ENCODE measurements at places on chromosomes 4 and X. TPM values are rescaled to one million over a fixed set of nuclear protein-coding genes. Genes with fewer than 3 reads are reported as not detected.

DNA sequence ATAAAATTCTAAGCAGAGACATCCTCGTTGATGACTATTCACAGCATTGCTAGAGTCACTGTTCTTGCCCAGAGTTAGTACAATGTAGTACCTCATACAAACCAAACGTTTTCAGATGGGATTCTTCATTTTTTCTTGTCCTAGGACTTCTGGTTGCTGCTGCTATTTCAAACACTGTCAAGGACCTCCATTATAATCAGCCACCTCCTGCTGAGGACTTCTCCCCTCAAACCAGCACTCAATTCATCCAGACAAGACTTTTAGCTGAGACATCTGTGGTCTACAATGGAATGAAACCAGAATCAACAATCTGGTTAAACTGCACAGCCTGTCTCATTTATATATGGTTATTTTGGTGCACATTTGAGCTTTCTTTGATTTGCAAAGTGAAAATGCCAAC lies 1008.8 kb downstream of the STPG2 start:
- no peak overlapping the region for H3K4me3 ChIP-seq
- no peak for DNase-seq
- peaks cover 27% of the 10 kb centered on the region for H3K36me3 ChIP-seq

The HSFX2 gene
- not detected for total RNA-seq

- no peak overlapping the region for H3K4me3 ChIP-seq
- H3K36me3 ChIP-seq, result peaks cover 3% of the 10 kb centered on the region
- no peaks in the 10 kb centered on the region for H3K4me1 ChIP-seq
- no peak overlapping the region for H3K27ac ChIP-seq
- no peaks in the 10 kb centered on the region for H3K27me3 ChIP-seq
Observed at GRCh38 chr4:166538491-166539005, 665.5 kb downstream of the TLL1 start.

DNA sequence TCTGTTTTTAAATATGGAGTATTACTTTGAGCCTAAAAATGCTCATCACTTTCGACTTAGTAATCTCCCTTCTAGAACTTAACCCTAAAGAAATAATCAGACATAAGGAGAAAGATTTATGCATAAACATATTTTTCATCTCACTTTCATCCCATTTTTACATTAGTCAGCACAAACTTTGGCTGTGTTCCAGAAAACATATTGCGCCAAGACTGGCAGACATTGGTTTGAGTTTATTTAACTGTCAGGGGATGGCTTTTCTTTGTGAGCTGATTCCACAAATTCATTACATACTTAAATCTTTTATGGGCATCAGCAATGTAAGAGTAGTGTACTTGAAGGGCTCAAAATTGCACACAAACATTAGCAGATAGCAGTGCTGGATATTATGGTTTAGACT lies 23.7 kb downstream of the MAOA start:
- no peak overlapping the region for H3K4me3 ChIP-seq
- H3K4me1 ChIP-seq, result no peaks in the 10 kb centered on the region
- H3K27me3 ChIP-seq, result no peaks in the 10 kb centered on the region
- DNase-seq, result no peak

The MGARP gene
- 4.3 TPM for total RNA-seq

The BMPR1B gene
- total RNA-seq, result 0.72 TPM

DNA sequence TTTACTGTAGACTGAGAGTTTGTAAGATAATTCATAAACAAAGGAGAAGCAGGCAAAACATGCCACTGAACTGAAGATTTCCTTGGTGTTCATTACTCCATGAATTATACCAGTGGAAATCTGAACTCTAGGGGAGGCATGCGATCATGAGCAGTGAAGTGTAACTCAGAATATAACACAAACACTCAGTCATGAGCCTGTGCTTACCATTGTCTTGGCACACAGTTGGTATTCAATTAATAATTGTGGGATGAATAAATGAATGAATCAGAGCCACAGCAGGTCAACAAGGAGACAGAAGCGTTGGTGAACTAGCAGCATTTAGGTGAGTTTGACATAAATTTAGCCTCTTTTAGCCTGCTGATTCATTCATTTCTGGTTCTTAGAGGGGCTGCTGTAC lies 263.5 kb upstream of the DKK2 start:
- H3K36me3 ChIP-seq, result peaks cover 8% of the 10 kb centered on the region
- H3K4me1 ChIP-seq, result no peaks in the 10 kb centered on the region
- no peak overlapping the region for H3K4me3 ChIP-seq

The ABCD1 gene
- 10.2 TPM for total RNA-seq

DNA sequence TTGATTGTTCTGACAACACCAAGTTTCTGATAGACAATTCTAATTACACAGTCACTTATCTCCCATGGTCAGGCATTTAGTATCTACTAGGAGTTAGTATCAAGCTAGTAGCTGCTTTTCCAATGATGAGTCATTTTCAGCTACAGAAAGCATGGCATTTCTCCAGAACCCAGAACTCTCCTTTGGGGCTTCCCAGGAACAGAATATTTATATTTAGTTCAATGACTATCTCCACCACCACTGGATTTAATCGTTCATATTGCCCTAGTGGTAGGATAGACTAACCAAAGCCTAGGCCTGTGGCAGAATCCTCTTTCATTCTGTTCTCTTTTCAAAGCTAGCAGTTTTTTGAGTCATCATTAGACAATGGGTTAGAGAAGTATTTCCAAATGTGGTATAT lies 569.4 kb downstream of the GABRG1 start:
- H3K36me3 ChIP-seq, result no peaks in the 10 kb centered on the region

The ZNF275 gene
- total RNA-seq, result 12.1 TPM

- H3K27me3 ChIP-seq, result no peaks in the 10 kb centered on the region
- no peak for DNase-seq
- H3K36me3 ChIP-seq, result peaks cover 33% of the 10 kb centered on the region
- H3K4me1 ChIP-seq, result peaks cover 2% of the 10 kb centered on the region
Observed at GRCh38 chr4:61320154-61320553, 120.0 kb downstream of the ADGRL3 start.

- no peaks in the 10 kb centered on the region for H3K27me3 ChIP-seq
- no peak overlapping the region for H3K27ac ChIP-seq
- no peak for DNase-seq
- no peaks in the 10 kb centered on the region for H3K4me1 ChIP-seq
Observed at GRCh38 chrX:67720344-67720743, 176.5 kb downstream of the AR start.

- H3K27ac ChIP-seq, result no peak overlapping the region
- no peaks in the 10 kb centered on the region for H3K4me1 ChIP-seq
- H3K4me3 ChIP-seq, result no peak overlapping the region
- no peaks in the 10 kb centered on the region for H3K36me3 ChIP-seq
- H3K27me3 ChIP-seq, result no peaks in the 10 kb centered on the region
Observed at GRCh38 chrX:153772316-153773217, 8.3 kb upstream of the SRPK3 start.

- no peaks in the 10 kb centered on the region for H3K27me3 ChIP-seq
- no peak overlapping the region for H3K27ac ChIP-seq
- no peaks in the 10 kb centered on the region for H3K36me3 ChIP-seq
- no peak overlapping the region for H3K4me3 ChIP-seq
Observed at GRCh38 chr4:121100093-121100775, 27.9 kb upstream of the NDNF start.

DNA sequence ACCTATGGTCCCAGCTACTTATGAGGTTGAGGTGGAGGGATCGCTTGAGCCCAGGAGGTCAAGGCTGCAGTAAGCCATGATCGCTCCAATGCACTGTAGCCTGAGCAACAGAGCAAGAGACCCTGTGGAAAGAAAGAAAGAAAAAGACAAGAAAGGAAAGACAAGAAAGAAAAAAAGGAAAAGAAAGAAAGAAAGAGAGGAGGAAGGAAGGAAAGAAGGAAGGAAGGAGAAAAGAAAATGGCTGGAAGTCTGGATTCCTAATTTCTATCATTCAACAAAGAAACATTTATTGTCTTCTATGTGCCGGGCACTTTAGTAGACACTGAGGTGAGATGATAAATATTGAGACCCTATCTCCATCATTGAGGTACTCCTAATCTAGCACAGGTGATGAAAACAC lies 26.8 kb upstream of the BCORL1 start:
- no peaks in the 10 kb centered on the region for H3K4me1 ChIP-seq
- peaks cover 65% of the 10 kb centered on the region for H3K27me3 ChIP-seq
- no peaks in the 10 kb centered on the region for H3K36me3 ChIP-seq

DNA sequence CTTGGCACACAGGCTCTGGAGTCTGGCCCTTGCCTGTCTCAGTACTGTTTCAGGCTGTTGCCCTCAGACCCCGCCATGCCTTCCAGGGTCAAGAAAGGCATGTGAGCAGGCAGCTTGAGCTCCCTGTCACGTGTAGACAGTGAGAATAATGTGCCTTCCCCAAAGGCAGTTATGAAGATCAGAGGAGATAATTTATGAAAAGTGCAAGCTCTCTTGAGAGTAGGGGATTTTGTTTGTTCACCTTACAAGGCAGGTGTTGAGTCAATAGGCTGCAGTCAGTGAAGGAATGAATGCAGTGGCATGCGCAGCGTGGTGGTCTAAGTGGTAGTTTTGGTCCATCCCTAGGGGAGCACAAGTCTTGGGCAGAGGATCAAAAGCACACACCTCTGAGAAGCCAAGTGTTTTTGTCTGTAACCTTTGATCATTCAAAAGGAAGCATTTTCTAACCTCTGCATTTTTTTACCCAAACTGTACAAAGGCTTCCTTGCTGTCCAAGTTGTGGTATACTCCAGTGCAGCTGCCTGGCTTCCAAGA lies 14.4 kb downstream of the HADH start:
- no peaks in the 10 kb centered on the region for H3K27me3 ChIP-seq
- DNase-seq, result no peak
- no peak overlapping the region for H3K27ac ChIP-seq
- peaks cover 5% of the 10 kb centered on the region for H3K4me1 ChIP-seq
- H3K36me3 ChIP-seq, result peaks cover 47% of the 10 kb centered on the region

- no peaks in the 10 kb centered on the region for H3K27me3 ChIP-seq
- H3K27ac ChIP-seq, result no peak overlapping the region
- no peaks in the 10 kb centered on the region for H3K4me1 ChIP-seq
- no peak overlapping the region for H3K4me3 ChIP-seq
- peaks cover 71% of the 10 kb centered on the region for H3K36me3 ChIP-seq
Observed at GRCh38 chrX:73987166-73987565, 316.8 kb upstream of the ZCCHC13 start.

- H3K27me3 ChIP-seq, result no peaks in the 10 kb centered on the region
- H3K4me1 ChIP-seq, result no peaks in the 10 kb centered on the region
- no peak for DNase-seq
Observed at GRCh38 chr4:121824950-121825349, 1.3 kb upstream of the CCNA2 start.

- H3K27me3 ChIP-seq, result no peaks in the 10 kb centered on the region
- peaks cover 4% of the 10 kb centered on the region for H3K4me1 ChIP-seq
- no peaks in the 10 kb centered on the region for H3K36me3 ChIP-seq
- H3K4me3 ChIP-seq, result no peak overlapping the region
- H3K27ac ChIP-seq, result no peak overlapping the region
Observed at GRCh38 chrX:109843963-109844751, 111.1 kb upstream of the ACSL4 start.

The HPGDS gene
- total RNA-seq, result not detected

- H3K36me3 ChIP-seq, result peaks cover 11% of the 10 kb centered on the region
- DNase-seq, result no peak
- H3K27ac ChIP-seq, result no peak overlapping the region
- H3K4me1 ChIP-seq, result peaks cover 6% of the 10 kb centered on the region
Observed at GRCh38 chrX:34768290-34768689, 111.2 kb upstream of the TMEM47 start.

GRCh38 chr4:141565379-141566089 lies 70.8 kb upstream of the IL15 start:
- no peaks in the 10 kb centered on the region for H3K4me1 ChIP-seq
- H3K36me3 ChIP-seq, result no peaks in the 10 kb centered on the region
- no peak overlapping the region for H3K27ac ChIP-seq
- no peak overlapping the region for H3K4me3 ChIP-seq
- H3K27me3 ChIP-seq, result no peaks in the 10 kb centered on the region

DNA sequence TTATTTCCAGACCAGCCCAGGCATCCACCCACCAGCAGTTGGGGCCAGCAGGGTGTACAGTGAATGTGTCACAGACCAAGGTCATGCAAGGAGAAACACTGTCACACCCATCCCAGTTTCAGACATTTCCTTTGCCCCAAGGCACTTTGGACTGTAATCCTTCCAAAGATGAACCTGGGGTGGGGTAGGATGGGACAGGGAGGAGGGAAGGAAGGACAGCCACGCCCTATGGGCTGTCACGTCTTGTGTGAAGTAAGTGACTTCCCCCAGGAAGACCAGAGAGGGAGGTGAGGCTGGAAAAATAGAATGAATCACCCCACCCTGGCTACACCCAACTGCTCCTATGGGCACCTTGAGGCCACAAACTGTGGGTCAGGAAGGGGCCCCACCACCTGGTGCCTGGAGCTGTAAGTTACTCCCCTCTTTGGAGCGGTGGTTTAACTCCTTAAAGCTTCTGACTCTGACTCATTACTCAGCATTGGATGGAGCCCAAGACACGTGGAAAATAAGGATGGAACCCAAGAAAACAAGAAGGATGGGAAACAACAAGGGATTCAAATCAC lies 349.9 kb upstream of the KLF3 start:
- peaks cover 3% of the 10 kb centered on the region for H3K4me1 ChIP-seq
- no peak for DNase-seq
- no peaks in the 10 kb centered on the region for H3K27me3 ChIP-seq
- no peaks in the 10 kb centered on the region for H3K36me3 ChIP-seq
- no peak overlapping the region for H3K27ac ChIP-seq

- H3K4me1 ChIP-seq, result no peaks in the 10 kb centered on the region
- H3K27me3 ChIP-seq, result no peaks in the 10 kb centered on the region
- no peaks in the 10 kb centered on the region for H3K36me3 ChIP-seq
- H3K27ac ChIP-seq, result no peak overlapping the region
Observed at GRCh38 chr4:153465615-153466080, 512 bp upstream of the TMEM131L start.

DNA sequence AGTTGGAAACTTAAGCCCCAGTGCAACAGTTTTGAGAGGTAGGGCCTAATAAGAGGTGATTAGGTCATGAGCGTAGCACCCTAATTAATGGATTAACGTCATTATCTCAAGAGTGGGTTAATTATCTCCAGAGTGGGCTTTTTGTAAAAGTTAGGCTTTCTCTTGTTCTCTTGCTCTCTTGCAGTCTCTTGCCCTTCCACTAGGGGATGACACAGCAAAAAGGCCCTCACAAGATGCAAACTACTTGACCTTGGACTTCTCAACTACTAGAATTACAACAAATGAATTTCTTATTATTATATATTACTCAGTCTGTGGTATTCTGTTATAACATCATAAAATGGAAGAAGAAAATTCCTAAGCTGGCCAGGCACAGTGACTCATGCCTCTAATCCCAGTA lies 22.1 kb upstream of the NDST3 start:
- no peaks in the 10 kb centered on the region for H3K27me3 ChIP-seq
- no peak for DNase-seq
- H3K4me3 ChIP-seq, result no peak overlapping the region
- H3K36me3 ChIP-seq, result peaks cover 6% of the 10 kb centered on the region

GRCh38 chr4:89249313-89249712 lies 58.3 kb downstream of the GPRIN3 start:
- no peaks in the 10 kb centered on the region for H3K27me3 ChIP-seq
- DNase-seq, result no peak

The TSPAN6 gene
- total RNA-seq, result 61.3 TPM
